ENCODE measurements at places on chromosomes 11 and 22. TPM values are rescaled to one million over a fixed set of nuclear protein-coding genes. Genes with fewer than 3 reads are reported as not detected.

- DNase-seq, result peak; percentile 57
Observed at GRCh38 chr11:69375316-69376154, 81.6 kb downstream of the MYEOV start.

GRCh38 chr11:68867066-68867465 lies 25.4 kb upstream of the CPT1A start:
- no peak for DNase-seq

DNA sequence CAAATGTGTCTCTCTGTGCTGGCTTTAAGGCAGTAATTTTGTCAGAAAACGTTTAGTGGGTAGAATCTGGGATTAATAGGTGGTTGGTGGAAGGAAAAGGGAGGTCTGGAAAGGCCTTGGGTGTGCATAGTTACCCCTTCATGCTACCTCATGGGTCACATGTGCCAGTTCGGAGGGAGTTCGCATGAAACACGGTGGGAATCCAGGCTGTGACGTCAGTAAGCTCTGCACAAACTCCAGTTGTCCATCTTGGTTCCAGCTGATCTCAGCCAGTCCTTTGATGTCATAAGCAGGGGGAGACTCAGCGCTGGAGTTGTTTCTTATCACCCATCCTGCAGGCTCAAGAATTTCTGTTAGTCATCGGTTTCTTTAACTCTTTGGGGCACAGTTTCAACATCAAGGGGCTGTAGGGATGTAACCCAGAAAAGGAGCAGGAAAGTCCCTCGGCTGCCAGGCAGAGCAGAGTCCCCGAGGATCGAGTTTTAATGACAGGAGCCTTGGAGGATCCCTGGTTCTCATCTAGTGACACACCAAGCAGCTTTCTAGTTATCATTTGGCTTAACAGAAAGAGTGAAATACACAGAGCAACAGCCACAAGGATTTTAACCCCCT lies 28.9 kb downstream of the MOV10L1 start:
- no peak for DNase-seq

GRCh38 chr11:45610627-45611026 lies 54.8 kb downstream of the CHST1 start:
- no peak for DNase-seq

DNA sequence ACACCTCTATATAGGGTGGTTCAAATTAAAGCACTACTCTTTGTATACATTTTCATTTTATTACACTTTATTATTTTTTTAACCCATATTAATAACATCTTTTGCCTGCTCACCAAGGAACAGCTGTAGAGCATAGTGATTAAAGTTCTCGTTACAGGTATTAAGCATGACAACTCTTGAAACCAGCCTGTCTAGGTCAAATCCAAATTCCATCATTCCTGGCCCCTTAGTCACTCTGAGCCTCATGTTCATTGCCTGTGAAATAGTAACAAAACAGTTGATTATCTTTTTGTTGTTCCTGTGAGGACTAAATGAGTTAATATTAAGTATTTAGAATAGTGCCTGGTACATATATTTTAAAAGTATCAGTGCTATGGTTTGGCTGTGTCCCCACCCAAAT lies 334.5 kb downstream of the RAB38 start:
- DNase-seq, result no peak

- no peak for DNase-seq
Observed at GRCh38 chr22:28397306-28397705, 282.3 kb downstream of the TTC28 start.

DNA sequence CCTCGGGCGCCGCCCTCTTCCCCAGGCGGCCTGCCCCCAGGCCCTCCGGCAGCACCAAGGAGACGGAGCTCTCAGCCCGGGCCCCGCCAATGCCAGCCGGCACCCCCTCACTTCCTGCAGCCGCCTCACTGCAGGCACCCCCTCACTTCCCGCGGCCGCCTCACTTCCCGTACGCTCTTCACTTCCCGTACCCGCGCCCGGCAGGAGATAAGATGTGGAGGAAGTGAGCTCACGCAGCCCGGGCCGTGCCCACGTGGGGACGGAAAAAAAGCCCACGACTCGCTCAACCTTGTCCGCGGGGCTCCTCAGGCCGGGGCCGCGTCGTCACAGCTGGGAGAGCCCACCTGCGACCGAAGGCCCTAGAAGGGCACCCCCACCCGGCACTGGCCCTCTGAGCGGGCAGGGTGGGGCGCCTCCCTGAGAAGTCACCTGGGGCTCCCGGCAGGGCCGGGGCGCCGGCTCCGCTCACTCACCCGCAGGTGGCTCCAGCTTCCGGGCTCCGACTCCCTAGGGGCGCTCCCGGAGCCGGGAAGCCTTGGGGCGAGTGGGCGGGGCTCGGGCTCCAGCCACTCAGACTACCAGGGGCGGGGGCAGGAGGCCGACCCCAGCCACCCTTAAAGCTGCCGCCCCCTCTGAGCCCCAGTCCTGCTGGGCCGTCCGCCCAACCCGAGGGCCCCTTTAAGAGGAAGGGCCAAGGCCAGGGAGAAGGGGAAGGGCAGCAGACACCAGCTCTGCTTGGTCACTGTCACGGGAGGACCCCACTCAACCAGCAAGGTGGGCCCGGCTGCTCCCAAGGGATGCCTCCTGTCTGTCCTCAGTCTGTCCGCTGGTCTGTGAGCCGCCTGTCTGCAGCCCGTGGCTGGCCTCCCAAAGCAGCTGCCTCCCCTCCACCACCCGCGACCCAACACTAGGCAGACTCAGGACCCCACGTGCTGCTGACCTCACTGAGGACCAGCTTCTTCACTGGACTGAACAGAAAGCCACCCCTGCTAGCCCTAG lies 31.4 kb downstream of the PISD start:
- DNase-seq, result peak; percentile 87

- no peak for DNase-seq
Observed at GRCh38 chr11:9069256-9069655, 22.1 kb downstream of the SCUBE2 start.

GRCh38 chr11:17014321-17014832 lies at the start of gene PLEKHA7:
Gene PLEKHA7 (minus strand): TSS chr11:17014414. CDS start chr11:17014401, 13 bp downstream.
- no peak for DNase-seq

DNA sequence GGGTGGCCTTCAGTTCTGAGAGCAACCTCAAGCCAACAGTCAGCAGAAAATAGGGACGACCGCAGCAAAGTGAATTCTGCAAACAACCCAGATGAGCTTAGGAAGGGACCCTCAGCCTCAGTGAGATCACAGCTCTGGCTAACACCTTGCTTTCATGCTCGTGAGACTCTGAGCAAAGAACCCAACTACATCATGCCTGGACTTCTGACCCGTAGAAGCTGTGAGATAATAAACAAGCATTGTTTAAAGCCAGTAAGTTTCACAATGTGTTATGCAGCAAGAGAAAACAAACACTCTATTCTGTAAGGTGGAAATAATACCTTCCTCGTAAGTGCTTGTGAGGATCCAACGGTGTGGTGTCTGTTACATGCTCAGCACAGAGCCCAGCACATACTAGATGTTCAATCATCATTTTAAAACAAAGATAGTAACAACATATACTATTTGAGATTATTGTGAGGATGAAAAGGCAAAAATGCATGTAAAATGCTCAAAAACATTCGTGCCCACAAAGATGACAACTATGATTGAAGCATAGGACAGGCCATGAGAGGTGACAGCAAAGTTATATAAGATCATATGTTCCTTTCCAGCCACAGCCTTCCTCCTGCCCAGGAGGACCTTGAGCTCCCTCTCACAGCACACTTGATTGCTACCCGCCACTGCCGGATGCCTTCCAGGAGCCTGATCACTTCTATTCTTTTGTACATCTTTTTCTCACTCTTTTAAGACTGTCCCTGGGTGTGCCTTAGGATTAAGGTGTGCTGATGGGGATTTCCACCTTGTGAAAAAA lies 433.3 kb downstream of the BUD13 start:
- DNase-seq, result no peak

GRCh38 chr11:130744794-130745193 lies 171.5 kb downstream of the SNX19 start:
- DNase-seq, result no peak

DNA sequence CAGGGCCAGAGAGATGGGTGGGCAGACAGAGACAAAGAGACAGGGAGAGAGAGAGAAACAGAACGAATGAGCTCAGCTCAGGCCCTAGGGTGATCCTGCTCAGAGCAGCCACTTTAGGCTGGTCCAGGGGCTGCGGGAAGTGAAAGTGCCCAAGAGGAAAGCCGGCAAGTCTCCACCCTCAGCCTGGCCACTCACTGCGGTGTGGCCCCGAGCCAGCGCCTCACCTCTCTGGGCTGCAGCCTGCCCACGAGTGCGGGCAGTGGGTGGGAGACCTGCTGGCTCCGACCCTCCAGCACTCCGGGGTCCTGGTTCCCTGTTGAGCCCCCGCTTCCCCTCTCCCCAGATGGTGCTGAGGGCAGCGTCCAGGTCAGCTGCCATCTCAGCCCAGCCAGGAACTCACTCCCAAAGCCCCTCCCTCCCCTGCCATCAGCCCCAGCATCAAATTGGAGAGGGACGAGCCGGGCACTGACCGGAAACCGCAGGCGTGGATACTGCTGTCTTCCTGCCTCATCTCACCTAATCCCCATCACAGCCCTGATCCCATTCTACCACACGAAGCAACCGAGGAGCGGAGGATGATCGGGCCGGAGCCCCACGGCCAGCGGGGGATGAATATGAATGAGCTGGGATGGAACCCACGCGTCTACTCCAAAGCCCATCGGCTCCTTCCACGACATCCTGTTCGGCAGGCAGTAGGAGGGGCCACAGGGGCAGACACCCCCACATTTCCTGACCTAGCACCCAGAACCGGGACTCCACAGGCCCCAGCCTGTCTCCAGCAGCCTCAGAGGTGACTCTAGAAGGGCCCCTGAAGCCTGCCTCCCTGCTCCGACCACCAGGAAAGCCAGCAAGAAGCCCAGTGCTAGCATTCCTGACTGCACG lies 16.9 kb downstream of the ELFN2 start:
- no peak for DNase-seq

GRCh38 chr11:63870351-63871140 lies 31.6 kb downstream of the MARK2 start:
- DNase-seq, result no peak

DNA sequence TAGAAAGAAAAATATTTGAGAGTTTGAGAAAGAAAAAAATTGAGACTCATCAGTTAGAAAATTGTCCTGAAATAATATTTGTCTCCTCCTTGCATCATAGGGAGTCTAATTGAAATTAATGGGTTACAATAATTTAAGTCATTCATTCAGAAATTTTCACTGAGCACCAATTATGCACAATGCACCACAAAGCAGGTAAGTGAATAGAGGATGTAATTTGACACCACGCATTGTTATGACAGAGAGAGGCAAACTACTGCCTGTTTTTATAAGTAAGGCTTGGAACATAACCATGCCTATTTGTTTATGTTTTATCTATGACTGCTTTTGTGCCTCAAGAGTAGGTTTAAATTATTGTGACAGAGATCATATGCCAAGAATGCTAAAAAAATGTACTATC lies 537.9 kb upstream of the FAT3 start:
- no peak for DNase-seq

- no peak for DNase-seq
Observed at GRCh38 chr11:78943841-78944240, 369.2 kb upstream of the NARS2 start.

DNA sequence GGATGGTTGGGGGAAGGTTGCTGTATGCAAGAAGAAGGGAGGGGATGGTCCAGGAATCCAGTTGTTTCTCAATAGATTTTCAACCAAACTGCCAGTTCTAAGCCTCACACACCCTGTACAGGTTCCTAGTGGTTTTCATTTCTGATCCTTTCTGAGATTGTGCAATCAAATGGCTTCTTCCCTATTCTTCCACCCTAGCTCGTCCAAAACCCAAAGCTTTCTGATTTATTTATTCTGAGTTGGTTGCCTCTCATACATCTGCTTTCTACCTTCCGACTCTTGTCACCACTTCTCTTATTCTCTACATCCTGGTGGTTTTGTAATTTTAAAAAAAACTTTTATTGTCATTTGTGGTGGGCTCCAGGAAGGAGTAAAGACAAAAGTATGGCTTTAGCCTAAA lies 12.6 kb downstream of the OR5A2 start:
- no peak for DNase-seq

DNA sequence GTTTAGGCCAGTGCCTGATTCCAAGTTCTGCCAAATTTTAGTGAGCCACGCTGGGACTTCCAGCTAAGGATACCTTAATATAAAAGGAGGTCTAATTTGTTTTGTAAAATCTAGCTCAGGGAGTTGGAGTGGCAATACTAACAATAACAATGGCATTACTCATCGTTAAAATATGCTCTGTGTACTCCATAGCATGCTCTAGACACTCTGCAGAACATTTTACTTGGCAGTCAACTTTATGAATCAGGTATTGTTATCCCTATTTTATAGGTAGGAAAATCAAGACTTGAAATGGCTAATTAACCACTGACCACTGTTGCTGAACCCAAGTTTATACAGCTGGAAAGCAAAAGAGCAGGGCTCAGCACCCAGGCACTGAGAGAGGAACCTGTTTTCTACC lies 485.0 kb upstream of the KIRREL3 start:
- DNase-seq, result no peak

DNA sequence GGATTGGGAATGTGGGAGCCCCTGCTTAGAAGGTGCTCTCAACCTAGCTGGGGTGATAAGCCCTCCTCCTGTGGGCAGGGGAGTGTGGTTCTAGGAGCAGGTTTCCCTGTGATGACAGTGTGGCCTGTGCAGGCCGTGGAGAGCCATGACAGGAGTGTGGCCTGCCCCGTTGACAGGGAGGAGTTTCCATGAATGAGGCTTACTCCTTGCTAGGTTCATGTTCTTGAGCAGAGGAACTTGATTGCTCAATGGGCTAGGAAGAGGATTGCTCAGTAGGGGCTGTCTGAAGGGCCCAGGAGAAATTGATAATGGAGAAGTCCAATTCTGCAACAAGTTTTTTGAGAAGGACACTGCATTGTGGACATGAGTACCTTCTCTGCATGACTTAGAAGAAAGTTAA lies 92.0 kb downstream of the PPP6R3 start:
- DNase-seq, result no peak

Gene APOBEC3G
- total RNA-seq, result 8.9 TPM

Gene OR51I1
- not detected for total RNA-seq

Gene ASPHD2
- 1.2 TPM for total RNA-seq

Gene PRR33
- total RNA-seq, result not detected

All from sciatic nerve (tissue), 2 donors.